Stimulated activated CD4-positive, alpha-beta T cell treated with anti-CD3 and anti-CD28 coated beads, Interleukin-1b, Interleukin-23, amount 100 ng/mL, for 24 hours (primary cell): ENCODE measurements at places on chromosomes 16 and 17.

DNA sequence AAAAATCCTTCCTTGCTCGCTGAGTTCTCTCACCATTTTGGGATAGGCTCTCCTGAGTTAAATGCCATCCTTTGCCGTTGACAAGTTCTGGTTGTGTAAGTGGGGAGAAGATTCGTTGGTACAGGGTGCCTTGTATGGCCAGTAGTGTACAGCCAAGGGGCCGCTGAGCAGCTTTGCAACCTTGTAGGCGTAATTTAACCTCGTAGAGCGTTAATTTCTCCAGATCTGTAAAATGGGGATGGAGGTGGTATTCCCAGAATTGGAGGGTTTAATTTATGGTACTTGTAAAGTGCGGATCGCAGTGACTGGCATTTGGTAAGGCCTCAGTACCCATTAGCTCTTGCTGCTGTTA, 1.4 kb downstream of the ARSG start:
- no peak for DNase-seq

GRCh38 chr17:61393550-61393903, 6.1 kb upstream of the TBX2 start:
- DNase-seq, result no peak

DNA sequence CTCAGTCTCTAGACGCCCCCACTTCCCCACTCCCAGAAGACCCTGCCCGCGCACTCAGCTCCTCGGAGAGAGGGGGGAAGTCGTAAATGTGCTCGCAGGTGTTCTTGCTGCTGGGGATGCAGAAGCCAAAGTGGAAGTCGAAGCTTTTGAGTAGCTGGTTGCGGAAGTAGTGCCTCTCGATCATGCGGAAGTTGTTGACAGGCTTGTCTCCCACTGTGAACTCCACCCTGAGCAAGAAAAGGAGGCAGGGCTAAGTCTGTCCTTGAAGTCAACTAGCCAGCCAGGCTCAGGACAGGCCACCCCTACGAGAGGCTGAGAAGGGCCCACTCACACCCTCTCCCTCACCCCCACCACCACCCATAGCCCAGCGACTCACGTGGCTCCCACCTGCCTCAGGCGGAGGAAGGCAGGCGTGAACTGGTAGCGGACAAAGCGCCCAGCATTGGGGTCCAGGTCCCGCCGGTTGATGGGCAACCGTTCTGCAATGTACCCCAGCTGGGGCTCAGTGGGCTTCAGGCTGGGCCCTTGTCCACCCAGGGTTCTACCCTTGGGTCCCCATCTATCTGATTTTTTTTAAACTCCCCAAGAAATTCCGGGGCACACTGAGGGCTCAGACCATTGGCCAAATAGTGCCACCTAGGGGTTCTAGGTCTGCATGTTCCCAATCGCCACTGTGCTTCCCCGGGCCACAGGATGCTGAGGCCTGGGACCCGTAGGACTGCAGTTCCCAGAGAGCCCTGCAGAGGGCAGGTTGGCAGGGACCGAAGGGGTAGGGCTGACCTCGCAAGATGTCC, 4.6 kb downstream of the UNC119 start:
- no peak for DNase-seq

GRCh38 chr16:68272507-68273209, 8.3 kb downstream of the SLC7A6 start:
- DNase-seq, result no peak

DNA sequence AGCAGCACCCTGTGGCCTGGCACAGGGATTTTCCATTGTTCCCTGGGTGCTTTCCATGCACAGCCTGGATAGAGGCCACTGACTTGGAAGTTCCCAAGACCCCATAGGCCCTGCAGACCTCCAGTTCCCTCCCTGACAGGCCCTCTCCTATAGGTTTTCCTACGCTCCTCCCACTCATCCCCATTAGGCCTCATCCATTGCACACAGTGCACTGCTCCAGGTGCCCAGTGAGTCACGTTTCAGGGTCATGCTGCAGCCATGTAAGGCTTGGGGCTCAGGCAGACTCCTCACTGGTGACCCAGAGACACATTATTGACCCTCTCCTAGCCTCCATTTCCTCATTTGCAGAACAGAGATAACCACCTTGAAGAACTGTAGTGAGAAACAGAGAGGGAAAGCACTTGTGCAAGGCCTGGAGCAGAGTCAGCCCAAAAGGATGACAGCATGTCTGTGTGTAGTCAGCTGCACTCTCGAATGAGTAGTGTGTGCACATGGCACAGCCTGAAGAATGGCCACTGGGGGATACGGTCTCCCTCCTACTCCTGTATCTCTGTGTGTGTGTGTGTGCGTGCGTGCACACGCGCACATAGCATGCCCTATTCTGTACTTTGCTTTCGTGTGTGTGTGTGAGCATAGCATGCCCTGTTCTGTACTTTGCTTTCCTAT, 26.8 kb downstream of the DRC3 start:
- DNase-seq, result no peak

- no peak for DNase-seq
Measured at GRCh38 chr16:23608194-23608593, 12.1 kb upstream of the NDUFAB1 start.

DNA sequence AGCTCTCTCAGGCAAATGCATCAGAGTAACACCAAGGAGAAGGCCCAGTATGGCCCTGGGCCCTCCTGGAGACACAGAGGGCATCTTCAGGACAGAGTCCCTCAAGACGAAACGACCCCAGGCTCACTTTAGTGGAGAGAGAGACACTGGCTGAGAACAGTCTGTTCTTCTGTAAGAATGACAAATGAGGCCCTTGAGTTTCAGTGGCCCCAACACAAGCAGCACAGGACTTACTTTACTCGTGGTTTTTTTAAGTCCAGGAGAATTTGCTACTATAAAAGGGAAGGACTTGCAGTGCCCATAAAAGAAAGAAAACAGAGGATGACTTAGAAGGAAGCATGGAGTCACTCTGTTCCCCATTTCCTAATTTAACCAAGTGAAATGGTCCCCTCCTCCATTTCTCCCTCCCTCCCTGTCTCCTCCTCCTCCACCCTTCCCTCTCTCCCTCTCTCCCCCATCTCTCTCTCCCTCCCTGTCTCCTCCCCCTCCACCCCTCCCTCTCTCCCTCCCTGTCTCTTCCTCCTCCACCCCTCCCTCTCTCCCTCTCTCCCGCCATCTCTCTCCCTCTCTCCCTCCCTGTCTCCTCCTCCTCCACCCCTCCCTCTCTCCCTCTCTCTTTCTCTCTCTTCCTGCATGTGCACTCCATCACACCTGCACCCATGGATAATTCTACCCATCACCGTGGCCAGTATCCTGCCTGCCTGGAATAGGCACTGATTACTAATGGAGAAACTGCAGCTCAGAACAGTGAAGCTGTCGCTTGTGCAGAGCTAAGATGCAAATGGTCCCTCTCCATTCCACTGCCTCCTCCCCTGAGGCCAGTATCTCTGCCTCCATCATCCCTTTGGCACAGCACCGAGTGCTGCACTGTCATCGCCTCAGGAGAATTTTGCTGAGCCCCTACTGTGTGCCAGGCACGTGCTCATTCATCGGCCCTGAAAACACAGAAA, 47.3 kb upstream of the RBFOX3 start:
- no peak for DNase-seq

GRCh38 chr17:73284906-73285602, 23.4 kb upstream of the CPSF4L start:
- no peak for DNase-seq

GRCh38 chr17:31510308-31511194, 119.1 kb downstream of the RAB11FIP4 start:
- no peak for DNase-seq
